ENCODE measurements at places on chromosomes 6 and 20.

- DNase-seq, result peak; percentile 46
Measured at GRCh38 chr20:19692685-19693119, 65.4 kb upstream of the RIN2 start.

DNA sequence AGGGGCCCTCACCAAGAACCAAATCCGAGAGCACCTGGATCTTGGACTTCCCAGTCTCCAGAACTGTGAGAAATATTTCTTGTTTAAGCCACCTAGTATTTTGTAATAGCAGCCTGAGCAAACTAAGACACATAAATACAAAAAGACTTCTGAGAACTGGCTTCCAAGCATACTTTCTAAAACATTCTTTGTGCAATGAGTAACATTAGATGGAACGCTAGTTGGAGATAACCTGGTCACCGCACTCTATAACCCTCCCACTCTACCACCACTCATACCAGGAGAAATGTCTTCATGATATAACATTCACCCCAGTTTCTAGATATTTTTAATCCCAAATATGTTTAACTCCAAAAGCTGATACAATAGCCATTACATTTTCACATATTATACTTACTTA is 169.5 kb upstream of the THEMIS start:
- DNase-seq, result no peak

DNA sequence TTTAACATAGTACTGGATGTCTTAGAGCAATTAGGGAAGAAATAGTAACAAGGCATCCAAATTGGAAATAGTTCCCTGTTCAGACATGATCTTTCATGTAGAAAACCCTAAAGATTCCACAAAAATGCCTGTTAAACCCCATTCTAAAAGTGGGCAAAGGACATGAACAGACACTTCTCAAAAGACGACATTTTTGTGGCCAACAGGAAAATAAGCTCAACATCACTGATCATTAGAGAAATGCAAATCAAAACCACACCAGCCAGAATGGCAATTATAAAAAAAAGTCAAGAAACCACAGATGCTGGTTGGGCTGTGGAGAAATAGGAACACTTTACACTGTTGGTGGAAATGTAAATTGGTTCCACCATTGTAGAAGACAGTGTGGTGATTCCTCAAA is 109.9 kb upstream of the MOCS1 start:
- DNase-seq, result no peak

- DNase-seq, result no peak
Measured at GRCh38 chr6:154448448-154449096, 61.9 kb downstream of the CNKSR3 start.

DNA sequence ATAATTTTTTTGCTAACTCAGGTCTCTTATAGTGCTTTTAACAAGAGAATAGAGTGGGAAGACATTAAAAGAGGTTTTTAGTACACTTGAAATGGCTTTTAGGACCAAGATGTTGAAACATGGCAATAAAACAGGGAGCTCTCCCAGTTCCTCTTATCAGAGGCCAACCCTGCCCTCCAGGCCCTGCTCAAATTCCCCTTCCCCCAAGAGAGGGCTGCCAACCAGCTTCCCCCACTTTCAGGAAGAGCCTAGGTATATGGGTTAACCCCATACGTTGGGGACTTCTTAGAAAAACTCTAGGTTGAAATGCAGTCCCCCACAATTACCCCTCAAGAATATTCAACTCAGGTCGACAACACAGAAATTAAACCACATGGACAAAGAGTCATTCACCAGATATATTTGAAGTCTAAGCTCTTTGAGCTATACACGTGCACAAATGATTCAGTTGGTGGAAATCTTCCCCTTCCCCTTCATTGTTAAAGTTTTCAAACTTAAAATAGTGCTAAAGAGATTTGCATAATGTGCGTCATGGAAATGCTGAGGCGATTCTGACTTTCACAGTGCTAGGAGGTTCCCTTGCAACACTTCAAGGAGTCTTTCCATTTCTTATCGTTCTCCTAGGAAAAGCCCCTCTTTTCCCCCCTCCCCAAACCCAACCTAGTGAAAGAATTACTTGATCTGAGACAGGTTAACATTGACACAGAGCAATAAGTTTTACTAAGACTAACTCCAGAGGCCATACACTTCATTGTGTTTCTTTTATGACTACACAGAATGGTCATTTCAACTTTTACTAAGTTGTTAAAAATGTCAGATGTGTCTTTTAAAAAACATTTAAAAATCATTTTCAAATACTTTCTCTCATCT is 49.8 kb upstream of the ENPP5 start:
- DNase-seq, result no peak

- DNase-seq, result no peak
Measured at GRCh38 chr6:27263886-27264285, 16.4 kb downstream of the PRSS16 start.

GRCh38 chr6:84422380-84422968 is 195.0 kb upstream of the CEP162 start:
- peak; percentile 59 for DNase-seq

DNA sequence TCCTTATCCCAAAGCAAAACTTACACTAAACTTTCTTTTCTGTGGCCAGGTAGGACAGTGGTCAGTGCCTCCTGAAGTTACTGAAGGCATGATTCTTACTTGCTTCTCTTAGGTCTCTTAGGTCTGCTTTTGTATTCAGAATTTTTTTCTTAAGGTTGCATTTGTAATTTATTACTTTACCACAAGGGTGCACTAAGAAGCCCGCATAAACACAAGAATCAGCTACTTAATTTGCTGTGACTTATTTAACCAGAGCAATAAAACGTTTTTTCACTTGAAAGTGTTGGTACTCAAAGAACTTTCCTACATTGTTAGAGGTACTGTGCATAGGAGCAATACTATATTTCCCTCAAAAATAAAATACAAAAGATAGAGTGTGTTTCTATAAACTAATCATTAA is 75.4 kb upstream of the LAMA2 start:
- DNase-seq, result no peak

DNA sequence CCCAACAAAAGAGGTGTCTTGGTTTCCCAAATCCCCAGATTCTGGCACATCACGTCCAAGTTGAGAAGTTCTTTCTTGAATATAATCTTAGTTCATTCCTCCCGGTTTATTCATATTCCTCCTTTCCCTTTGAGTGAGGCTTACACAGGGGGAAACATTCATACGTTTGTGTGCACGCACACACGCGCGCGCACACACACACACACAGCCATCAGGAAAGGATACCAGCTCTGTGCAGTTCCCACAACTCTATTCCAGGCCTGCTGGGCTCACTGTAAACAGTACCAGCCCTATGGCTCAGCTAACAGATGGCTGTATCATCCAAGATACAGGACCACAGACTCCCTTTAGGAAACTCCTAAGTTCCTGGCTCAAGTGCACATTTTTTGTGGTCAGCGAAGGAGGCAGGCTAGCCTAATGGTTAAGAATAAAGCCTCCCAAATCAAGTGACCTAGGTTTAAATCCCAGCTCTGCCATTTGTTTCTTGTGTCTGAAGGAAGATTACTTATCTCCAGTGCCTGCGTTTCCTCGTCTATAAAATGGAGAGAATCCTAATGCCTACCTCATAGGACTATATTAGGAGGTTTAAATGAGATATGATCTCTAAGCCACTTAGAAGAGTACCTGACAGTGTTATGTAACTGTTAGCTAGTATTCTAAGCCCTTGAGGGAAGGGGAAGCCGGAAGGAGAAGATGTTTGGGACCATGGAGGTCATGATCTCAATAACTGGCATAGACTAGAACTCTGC is 3.7 kb upstream of the TAF8 start:
- no peak for DNase-seq

DNA sequence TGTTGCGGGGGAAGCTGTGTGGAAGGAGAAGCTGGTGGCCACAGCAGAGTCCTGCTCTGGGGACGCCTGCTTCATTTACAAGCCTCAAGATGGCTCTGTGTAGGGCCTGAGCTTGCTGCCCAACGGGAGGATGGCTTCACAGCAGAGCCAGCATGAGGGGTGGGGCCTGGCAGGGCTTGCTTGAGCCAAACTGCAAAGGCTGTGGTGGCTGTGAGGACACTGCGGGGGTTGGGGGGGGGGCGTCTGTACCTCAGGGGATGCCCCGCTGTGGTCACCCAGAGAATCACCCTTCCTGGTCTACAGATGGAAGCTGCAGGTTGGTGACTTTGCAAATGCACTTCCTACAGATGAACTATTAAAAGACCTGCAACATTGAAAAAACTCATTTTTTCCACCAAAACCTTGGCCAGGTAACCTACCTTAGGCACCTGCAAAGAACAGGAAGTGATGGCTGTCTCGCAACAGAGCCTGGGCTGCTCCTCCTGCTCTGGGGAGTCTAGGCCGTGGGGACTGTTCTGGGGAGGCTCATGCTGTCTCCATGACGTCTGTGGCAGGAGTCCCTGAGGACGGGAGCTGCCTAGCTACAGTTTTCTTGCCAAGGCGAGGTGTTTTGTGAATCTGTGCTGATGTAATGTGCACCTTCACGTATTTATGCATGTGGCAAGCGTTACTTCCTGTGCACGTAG is 7.3 kb downstream of the NPBWR2 start:
- DNase-seq, result peak; percentile 42

DNA sequence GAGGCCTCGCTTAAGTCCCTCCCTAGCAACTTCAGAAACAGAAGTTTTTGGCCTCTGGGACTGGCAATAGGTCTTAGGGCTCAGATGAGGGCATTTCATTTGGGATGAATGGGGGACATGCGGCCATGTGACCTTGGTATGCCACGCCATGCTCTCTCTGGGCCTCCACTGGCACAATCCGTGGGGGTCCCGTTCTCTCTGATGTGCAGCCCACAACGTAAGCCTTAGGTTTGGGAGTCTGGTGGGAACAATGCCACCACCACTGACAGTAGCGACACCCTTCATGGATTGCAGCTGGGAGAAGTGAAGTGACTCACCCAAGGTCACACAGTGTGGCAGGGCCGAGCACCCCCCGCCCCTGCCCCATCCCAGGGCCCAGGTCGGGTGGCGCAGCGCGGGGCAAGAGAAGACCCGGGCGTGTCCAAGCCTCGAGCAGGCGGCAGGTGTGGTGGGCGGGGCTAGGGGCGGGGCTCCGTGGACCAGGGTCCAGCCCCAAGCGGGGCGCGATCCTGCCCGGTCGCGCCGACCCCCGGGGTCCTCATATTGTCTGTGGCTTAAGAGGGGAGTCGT is 864 bp upstream of the CEBPB start:
- peak; percentile 64 for DNase-seq

DNA sequence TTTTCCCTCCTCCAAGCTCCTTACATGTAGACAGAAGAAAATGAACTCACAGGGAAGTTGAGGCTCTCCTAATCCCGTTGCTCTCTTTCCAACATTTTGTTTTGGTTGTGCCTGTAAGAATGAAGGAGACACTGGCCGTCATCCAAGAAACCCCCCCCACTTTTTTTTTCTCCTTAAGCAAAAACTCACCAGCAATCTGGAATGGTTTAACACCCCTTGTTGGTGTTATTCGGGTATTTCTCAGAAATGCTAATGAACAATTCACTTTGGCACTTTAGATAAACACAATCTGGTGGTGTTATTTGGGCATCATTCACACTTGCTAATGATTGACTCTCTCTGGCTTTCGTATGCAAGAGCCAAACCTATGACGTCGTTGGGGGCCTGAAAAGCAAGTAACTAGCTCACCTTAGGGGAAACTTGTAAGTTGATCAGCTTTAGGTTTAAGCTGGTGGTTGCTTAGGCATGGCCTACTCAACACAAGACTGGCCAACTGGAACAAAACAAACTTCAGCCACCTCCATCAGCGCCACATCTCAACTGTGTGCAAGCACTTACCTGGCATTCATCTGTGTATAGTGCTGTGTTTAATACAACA is 24.3 kb upstream of the OLIG3 start:
- no peak for DNase-seq

DNA sequence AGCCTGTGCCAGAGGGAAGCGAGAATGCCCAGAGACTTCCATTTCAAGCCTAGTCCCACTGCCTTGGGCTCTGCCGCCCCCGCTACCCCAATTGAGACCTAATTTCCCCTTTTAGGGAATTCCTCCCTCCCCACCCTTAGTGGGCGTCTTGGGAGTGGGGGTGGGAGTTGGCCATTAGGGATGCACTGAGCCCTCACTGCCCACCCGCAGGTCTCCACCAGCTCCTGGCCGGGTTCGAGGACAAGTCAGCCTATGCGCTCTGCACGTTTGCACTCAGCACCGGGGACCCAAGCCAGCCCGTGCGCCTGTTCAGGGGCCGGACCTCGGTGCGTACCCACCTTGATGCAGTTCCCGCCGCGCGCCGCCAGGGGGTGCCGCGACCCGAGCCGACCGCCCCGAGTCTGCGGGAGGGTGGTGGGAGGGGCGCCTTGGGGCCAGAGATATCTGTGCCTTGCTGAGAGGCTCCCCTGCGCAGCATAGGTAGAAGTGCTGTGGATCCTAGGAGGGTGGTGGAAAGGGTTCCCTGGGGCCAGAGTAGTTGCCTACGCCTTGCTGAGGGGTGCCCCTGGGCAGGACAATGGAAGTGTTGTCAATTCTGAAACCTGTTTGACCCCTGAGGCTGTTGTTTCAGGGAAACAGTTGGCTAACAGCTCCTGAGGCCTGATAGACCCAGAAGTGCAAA is 9.2 kb downstream of the ITPA start:
- DNase-seq, result peak; percentile 65

- no peak for DNase-seq
Measured at GRCh38 chr6:87918461-87918941, 129.1 kb upstream of the SPACA1 start.

DNA sequence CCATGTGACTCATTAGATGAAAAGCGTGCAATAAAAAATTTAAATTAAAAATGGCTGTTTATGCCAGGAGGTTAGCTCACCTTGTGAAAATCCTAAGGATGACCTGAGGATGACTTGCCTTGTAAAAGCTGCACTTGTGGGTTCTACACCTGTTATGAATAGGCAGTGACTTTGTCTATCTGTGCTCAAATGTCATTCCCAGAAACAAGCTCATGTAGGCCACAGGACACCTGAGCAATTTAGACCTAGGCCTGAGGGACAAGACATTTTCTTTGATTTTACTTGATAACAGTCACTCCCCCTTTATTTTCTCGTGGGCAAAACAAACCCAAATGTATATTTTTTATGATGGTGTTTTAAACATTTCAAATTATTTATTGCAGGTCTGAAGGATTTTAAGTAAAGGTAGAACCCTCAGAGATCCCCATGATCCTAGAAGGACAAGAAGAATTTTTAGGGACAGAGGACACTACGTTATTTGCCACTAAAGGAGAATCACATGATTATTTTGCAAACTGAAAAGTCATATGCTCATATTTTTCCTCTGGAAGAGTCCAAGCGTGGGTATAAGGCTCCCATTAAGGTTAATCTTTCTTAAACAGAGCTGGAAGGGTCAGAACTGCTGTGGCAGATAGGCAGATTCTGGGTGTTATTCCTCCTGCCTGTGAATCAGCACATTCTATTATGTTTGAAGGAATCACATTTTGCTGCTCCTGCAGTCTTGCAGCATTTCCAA is 277.5 kb upstream of the MAN1A1 start:
- DNase-seq, result no peak

All from right cardiac atrium (tissue), 5 donors.